ENCODE measurements at places on chromosomes 3 and 15. TPM values are rescaled to one million over a fixed set of nuclear protein-coding genes. Genes with fewer than 3 reads are reported as not detected.

The PPM1L gene
- 2.1 TPM for total RNA-seq

GRCh38 chr3:151362751-151363174 is 21.8 kb downstream of the P2RY12 start:
- no peak for DNase-seq

DNA sequence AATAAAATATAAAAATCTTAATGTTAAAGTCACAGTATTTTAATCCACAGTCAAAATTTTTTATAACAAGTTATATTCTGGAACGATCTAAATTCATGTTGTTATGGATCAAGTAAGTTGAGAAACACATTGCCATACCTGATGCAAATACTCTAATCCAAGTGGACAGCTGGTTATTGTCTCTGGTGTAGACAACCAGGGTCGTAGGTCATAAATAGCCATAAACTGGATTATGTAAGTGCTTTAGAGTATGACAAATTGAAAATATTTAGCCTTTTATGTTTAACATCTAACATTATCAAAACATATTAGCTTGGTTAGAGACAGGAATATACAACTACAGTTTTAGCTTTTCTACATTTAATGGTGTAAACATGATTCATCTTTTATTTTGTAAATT is 53.0 kb downstream of the PLSCR2 start:
- no peak for DNase-seq

- no peak for DNase-seq
Observed at GRCh38 chr3:102235679-102236078, 199.1 kb upstream of the ZPLD1 start.

- DNase-seq = no peak
Observed at GRCh38 chr3:141651409-141651808, 86.7 kb upstream of the RNF7 start.

DNA sequence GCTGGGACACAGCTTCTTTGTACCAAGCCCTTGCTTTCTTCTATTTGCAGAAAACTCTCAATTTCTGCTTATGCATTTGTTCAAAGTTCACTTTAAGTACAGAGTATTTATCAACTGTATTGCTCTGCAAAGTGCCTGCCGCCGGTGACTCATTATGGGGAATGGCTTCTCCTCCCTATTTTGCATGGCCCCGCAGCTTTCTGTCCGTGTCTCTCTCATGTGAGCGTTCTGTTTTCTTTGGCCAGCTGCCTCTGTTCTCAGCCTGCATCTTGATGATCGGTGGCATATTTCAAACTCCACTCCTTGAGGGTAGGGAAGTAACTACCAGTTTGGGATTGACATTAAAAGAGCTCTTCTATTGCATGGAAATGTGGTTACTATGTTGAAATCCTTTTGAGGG is 28.6 kb upstream of the ST8SIA2 start:
- peak; percentile 24 for DNase-seq

DNA sequence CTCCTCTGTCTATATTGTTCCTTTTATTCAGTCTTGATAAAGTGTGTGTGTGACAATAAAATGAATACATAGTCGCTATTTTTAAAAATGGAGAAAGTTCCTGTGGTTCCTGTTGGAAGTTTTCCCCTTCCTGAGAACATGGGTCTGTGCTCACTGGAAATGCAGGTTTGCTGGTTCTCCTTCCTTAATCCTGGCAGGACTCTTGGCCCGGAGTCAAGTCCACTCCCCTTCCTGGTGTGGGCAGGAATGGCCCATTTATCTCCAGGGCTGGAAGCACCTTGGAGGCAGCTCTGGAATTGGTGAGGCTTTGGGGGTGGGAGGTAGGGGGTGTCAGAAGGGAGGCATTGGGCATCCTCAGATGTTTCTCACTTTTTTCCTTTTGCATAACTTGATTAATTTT is 30.1 kb downstream of the FOXL2 start:
- no peak for DNase-seq
